Retinal pigment epithelial cell (primary cell): ENCODE measurements at places on chromosomes 1 and 21.
A peak's percentile ranks its signal among the peaks of the same experiment; 100 is the strongest.

GRCh38 chr1:232278925-232279324 lies 351.0 kb downstream of the SIPA1L2 start:
- no peak for DNase-seq

- no peak for DNase-seq
These were observed 87.2 kb upstream of the CHODL start for GRCh38 chr21:18157406-18157805.

DNA sequence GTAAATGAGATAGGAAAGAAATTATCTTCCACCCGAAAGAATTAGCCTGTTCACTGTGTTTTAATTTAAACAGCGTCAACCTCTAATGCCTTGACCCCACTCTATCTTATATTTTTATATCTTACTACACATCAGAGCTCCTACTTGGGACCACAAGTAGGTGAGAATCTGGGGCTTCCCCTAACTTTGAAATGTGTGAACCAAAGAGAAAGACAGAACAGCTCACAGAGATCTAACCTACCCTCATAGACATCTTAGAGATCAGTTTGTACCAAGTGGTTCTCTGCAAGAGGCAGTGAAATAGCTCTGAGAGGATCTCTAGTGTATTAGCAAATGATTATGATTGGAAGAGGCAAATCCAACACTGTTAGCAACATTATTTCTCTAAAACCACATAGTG lies 31.0 kb upstream of the IFI16 start:
- no peak for DNase-seq

DNA sequence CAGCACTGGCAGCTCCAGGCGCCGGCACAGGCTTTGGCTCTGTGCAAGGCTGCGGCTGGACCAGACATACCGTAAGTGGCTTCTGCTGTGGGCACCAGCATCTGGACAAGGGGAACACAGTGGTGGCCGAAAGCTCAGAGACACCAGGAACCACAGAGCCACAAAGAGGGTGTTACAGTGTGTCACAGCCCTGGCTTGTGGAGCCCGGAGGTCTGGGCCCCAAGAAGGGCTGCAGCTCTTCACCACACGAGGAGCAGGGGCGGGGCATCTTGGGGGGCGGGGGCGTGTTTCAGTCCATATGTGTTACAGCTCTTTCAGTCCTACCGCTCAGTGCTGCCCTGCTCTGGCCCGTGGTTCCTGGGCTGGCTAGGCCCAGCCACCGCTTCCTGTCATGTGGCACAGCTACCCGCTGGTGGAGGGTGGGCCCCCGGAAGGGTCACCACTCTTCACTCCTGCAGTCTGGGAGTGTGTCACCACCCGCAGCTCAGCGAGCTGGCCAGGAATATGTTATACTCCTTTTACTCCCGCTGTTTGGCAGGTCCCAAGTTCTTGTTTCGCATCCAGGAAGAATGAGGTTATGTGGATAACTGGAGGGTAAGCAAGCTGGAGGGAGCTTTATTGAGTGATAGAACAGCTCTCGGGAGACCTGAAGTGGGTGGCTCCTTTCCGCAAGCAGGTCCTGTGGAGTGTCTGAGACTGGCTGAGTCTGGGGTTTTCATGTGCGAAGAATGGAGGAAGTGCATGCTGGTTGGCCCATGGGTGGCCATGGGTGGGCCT lies 3.3 kb upstream of the LSM10 start:
- DNase-seq: no peak

- DNase-seq: peak; percentile 22
These were observed 57.5 kb downstream of the KIAA0319L start for GRCh38 chr1:35499652-35500176.

GRCh38 chr1:201448990-201449389 lies 20.0 kb downstream of the PHLDA3 start:
- DNase-seq: no peak

GRCh38 chr1:79005945-79006344 lies 585 bp downstream of the ADGRL4 start:
- DNase-seq: no peak

DNA sequence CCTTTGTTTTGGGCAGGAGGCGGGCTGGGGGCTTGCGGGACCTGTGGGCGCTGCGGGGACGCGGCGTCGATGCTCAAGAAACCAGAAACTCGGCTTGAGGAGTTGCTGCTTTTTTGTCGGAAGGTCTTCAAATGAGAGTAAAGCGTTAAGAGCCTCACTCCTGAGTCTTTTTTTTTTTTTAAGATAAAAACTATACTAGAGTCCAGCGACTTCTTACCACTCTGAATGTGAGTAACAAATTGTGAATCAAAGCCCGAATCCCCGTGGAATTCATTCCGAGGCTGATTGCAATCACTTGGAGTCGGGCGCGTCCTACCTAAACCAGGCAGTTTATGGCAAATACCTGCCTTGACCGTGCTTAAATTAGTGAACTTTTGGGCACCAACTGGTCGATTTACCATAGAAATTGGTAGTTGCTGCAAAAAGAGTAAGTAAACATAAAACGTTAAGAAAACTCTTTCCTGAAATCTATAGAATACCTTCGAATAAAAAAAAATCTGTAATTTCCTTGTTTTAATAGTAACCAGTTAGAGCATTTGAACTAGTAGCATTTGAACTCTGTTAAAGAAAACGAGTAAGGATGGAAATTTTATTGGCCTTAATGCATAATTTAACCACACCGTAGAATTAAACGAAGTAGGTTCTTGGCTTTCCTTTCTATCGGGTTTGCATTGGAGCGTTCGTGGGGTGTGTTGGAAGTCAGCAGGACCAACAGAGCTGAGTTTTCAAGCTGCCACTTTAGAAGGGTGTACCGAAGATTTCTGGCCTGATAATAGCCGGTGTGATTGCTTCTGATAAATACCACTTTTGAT lies 769 bp downstream of the GPSM2 start:
- no peak for DNase-seq

- no peak for DNase-seq
These were observed 121.2 kb upstream of the SGIP1 start for GRCh38 chr1:66412704-66413103.

- DNase-seq: no peak
These were observed 39.9 kb downstream of the PEX14 start for GRCh38 chr1:10514490-10515235.

DNA sequence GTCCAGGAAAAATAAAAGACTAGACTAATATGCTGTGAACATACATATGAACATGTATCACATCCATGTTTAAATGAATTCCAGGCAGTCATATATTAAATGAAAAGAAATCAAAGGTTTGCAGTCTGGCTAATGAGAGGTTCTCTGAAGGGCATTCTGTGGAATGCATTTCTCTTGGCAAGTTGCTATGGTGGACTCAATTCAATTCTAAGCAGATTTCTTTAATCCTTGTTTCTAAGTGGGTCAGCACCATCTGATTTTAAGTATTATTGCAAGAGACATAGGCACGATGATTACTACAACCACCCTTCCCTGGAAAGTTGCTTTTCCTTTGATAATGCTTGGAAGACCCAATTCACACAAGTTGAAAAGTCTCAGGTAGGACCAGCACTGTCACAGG lies 23.9 kb upstream of the ABCA4 start:
- DNase-seq: peak; percentile 89

- no peak for DNase-seq
These were observed 38.8 kb upstream of the STMN1 start for GRCh38 chr1:25944986-25945385.

GRCh38 chr1:150514913-150515327 lies 632 bp upstream of the FALEC start:
- DNase-seq: no peak

DNA sequence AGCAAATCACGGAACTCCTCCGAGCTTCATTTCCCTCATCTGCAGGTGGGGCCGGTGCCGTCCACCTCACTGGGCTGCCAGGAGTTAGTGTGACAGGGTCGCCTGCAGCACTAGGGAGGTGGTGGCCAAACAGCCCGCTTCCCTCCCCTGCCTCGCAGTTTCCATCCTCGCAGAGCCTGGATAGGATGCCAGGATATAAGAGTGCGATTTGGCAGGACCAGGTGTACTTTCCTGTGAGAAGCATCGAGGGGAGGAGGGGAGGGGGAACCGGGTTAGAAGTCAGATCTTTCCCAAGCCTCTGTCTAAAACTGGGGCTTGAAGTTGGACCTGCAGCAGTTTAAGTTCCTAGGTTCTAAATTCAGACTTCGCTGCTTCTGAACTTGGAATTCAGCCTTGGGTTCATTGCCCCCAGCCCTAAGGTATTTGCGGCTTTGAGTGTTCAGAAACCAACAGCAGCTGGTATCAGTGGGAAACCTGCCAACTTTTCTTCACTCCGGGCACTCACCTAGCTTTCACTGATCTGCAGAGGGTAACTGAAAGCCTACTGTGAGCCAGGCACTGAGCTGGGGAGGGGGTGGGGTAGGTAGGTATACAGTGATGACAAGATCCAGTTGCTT lies 1.7 kb upstream of the JUN start:
- no peak for DNase-seq

- DNase-seq: no peak
These were observed 47.2 kb upstream of the PAX7 start for GRCh38 chr1:18583326-18583941.

DNA sequence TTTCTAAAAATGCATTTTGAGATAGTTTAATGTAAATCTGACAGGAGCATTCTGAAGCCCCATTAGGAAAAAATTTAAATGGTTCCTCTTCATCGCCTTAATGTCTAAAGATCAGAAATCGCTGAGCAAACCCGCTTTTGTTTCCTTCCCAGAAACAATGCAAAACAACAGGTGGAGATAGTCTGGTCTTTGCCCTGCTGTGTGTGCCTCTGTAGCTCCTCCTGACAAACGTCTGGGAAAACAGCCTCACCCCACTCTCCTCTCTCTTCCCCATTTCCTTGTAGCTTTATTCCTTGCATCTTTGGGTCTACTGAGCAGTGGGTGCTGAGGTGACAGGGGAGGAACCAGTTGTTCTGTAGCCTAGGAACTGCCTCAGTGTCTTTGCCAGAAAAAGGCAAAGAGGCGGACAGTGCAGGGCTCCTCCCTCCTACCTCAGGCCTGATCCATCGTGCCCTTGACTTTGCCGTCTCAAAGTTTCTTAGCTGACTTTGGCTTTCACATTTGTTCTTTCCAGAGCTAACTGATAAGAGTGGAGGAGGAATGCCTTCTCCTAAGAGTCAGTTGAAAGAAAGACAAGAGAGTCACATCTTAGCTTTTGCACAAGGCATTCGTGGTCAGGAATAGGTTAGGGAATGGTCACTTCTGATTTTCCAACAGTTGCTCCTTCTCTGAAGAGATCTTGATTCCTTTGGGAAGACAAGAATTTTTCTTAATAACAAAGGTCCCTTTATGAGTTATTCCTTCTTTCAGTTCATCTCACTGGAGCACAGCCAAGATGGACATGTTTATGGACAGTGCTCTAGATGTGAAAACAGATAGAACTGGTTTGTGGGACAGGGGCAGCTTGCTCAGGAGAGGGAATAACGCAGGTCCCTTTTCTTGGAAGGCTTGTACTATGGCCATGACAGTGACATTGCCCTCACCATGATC lies 24.9 kb downstream of the SYT11 start:
- no peak for DNase-seq

DNA sequence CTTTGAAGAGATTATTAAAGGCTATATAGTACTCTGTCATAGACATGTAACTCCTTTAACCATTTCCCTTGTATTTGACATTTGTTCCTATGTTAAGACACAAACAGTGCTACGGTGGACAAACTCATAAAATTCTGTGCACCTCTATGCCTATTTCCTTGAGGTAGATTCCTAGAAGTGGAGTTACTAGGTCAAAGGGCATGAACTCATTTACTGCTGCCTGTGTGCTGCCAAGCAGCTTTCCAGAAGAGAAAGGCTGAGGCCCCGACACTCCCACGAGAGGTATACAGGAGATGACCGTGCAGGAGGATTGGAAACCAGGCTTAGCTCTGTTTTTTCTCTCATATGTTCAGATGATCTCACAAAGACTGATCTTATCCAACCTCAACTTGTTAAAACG lies 34.4 kb upstream of the TENT5C start:
- DNase-seq: no peak

- DNase-seq: peak; percentile 8
These were observed 281.2 kb upstream of the PLXNA2 start for GRCh38 chr1:208525417-208525816.

DNA sequence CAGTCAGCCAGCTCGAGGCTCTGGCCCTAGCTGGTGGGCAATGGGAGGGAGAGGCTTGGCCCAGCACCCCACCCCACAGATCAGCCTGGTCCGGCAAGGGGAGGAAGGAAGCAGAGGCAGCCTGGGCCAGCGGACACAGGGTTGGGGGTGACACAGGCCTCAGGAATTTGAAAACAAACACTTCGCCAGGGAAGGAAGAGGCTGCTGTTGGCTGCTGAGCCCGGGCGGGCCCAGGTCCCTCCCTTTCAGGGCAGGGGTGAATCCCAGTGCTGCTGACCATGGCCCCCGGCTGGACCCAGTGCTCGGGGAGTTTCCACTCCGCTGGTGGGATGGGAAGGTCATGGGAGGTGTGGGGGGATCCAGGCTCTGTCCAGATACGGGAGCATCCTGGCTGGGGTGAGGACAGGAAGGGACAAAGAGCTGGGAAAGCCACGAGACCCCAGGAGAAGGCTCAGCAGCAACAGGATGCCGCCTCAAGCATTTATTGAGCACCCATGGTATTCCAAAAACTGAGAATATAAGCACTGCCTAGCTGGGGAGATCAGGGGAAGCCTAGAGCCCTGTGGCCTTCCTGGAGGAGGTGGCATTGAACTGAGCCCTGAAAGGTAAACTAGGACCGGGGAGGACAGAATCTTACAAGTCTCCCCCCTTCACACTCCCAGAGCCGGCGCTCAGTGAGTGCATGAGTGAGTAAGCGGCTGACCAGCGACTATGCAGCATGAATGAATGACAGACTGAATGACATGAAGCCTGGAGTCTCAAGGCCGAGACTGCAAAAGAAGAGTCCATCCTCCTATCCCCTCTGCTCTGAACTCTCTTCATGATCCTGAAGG lies 26.2 kb upstream of the EPHA2 start:
- DNase-seq: no peak

GRCh38 chr1:151945725-151946722 lies 36.7 kb upstream of the THEM4 start:
- peak; percentile 89 for DNase-seq

GRCh38 chr1:79079770-79080169 lies 73.2 kb upstream of the ADGRL4 start:
- DNase-seq: peak; percentile 68

GRCh38 chr1:43879414-43879813 lies 54.2 kb upstream of the ARTN start:
- no peak for DNase-seq

GRCh38 chr1:245871915-245872314 lies 635.2 kb downstream of the SMYD3 start:
- no peak for DNase-seq

- no peak for DNase-seq
These were observed 18.9 kb upstream of the VWA5B1 start for GRCh38 chr1:20271498-20272400.
